ENCODE measurements at places on chromosomes 5 and 9. TPM values are rescaled to one million over a fixed set of nuclear protein-coding genes. Genes with fewer than 3 reads are reported as not detected.
A peak's percentile ranks its signal among the peaks of the same experiment; 100 is the strongest.

DNA sequence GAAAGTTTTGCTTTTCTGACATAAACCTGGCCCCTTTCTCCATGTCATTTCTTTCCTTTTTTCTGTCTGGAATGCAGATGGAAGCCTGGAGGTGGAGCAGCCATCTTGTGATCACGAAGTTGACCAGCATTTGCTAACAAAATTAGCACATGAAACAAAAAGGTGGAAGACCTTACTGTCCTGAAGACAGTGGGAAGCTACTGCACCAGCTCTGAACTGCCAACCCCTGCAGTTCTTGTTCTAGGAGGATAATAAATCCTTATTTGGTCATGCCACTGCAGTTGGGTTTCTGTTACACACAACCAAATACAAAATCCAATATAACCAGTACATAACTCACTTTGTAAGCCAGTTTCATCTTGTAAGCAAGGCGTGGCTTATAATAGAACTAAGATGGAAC is 249.4 kb upstream of the TBCA start:
- DNase-seq, result peak; percentile 31
- no peaks in the 10 kb centered on the region for H3K4me1 ChIP-seq
- peaks cover 4% of the 10 kb centered on the region for H3K27me3 ChIP-seq
- H3K36me3 ChIP-seq, result no peaks in the 10 kb centered on the region
- no peak overlapping the region for H3K4me3 ChIP-seq

Gene INSYN2B
- not detected for total RNA-seq

DNA sequence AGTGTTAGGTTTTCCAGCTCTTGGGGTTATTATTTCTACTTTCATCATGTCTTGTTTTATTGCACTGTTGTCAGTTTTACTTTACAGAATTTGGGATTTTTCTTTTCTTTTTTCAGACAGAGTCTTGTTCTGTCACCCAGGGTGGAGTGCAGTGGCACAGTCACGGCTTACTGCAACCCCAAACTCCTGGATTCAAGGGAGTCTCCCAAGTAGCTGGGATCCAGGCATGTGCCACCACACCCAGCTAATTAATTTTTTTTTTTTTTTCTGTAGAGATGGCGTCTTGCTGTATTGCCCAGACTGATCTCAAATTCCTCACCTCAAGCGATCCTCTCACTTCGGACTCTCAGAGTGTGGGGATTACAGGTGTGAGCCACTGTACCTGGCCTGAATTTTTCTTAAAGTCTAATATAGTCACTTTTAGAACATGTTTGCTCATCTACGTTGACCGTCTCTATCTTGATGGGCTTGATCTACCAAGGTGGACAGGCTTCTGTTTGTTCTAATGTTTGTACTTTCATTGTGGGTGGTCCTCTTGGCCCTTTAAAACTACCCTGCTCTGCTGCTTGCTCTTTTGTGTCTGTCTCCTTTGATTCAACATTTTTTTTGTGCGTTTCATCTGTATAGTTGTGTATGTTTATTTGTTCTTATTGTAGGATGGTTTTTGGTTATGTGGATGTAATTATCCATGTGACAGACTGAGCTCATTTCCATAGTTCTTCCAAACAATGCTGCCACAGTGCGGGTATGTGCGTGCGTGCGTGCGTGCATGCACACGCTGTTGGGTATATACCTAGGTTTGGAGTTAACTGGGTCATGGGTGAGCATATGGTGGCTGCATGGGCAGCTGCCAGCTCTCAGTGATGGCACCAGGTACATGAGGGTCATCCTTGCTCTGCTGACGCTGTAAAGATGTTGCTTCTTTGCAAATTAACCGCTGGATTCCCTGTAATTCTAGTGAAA is 18.1 kb downstream of the PRRC2B start:
- H3K36me3 ChIP-seq, result peaks cover 45% of the 10 kb centered on the region
- no peak for DNase-seq
- H3K4me3 ChIP-seq, result no peak overlapping the region
- no peak overlapping the region for H3K27ac ChIP-seq

DNA sequence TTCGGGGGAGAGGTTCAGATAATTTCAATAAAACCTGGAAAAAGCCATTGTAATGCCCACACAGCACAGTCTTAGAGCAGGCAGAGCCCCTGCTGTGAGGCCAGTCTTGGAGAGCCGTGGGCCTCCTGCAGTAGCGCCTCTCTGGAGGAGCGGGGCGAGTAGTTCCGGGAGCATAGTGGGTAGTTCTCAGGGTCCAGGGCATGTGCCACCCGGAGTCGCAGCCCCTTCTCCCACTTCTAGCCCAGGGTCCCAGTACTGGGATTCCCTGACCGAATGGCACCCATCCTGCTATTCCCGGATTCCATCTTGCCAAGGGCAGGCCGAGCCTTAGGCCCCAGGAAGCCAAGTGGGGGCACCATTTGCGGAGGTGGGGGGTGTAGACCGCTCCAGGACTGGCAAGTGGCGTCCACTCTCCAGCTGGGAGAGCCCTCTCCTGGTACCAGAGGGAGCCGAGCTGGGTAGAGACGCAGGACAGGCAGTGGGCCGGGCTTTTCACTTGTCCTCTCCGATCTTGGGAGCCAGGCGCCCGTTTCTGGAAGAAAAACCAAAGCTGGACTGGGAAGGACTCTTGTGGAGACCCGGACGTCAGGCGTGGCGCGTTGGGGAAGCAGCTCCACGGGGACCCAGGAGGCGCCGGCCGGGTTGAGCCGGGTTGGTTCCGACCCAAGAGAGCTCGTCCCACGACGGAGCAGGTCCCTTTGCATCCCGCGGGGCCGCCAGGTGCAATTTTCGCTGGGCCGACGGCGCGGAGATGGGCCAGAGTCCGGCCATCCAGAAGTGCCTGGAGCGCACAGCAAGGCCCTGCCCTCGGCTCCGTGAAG is 12.1 kb downstream of the PROP1 start:
- DNase-seq, result no peak
- no peak overlapping the region for H3K27ac ChIP-seq
- no peaks in the 10 kb centered on the region for H3K4me1 ChIP-seq
- no peaks in the 10 kb centered on the region for H3K36me3 ChIP-seq
- no peak overlapping the region for H3K4me3 ChIP-seq

Gene WDR38
- total RNA-seq, result not detected

GRCh38 chr5:61816585-61817450 is 484.8 kb downstream of the ZSWIM6 start:
- H3K27me3 ChIP-seq, result no peaks in the 10 kb centered on the region

- DNase-seq, result no peak
- H3K4me3 ChIP-seq, result no peak overlapping the region
- H3K27me3 ChIP-seq, result no peaks in the 10 kb centered on the region
- H3K27ac ChIP-seq, result no peak overlapping the region
Observed at GRCh38 chr5:134935711-134936602, 31.0 kb downstream of the PCBD2 start.

DNA sequence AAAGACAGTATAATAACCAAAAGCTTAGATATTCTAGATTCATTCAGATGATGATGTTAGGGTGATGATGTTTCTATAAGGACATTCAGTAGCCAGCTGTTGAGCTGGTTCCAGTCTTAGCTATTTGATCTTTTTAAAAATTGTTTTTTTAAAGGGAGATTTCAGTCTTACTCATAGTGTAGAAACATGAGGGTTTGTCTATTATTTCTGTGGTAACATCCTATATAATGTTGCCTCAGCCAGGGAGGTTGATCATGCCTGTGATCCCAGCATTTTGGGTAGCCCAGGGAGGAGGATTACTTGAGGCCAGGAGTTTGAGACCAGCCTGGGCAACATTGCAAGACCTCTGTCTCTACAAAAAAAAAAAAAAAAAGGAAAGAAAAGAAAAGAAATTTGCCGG is 167.8 kb downstream of the DOCK2 start:
- peaks cover 8% of the 10 kb centered on the region for H3K4me1 ChIP-seq
- H3K27ac ChIP-seq, result no peak overlapping the region
- DNase-seq, result no peak

Gene ANKRD55
- total RNA-seq, result not detected

Gene ARID3C
- total RNA-seq, result not detected

DNA sequence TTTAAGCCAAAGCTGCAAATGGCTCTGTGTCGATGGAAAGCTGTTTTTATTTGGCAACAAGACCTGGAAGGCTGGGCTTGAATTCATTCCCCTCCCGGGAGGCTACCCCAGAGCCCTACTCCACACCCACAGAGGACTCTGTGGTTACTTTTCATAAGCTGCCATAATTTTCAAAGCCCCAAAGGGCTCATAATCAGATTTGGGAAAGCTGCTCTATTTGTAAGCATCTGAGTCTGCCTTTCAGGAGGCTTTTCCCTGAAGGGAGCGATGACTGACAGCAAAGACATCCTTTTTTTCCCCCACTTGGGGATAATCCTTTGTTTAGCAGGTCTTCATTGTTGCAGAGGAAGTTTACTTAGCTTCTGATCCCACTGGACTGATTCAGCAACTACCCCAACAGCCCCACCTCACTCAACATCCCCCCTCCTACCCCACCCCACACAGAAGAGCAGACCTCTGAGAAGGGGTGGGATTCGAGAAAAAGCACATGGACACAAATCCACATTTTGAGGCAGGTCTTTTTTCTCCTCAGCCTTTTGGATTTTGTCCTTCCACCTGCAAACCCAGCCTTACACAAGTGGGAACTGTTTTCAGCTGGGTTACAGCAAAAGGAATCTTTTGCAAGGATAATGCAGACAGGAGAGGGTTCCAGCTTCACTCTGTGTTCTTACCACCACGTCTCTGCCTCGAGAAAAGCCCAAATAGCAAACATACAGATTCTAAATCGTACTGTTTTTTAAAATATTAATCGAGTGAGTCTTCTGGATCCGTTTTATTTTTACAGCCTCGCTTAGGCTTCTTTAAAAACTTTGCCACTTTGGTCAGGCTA is 244.4 kb upstream of the TUT7 start:
- peaks cover 3% of the 10 kb centered on the region for H3K4me1 ChIP-seq
- peaks cover 10% of the 10 kb centered on the region for H3K36me3 ChIP-seq
- H3K27ac ChIP-seq, result no peak overlapping the region
- no peak for DNase-seq
- no peaks in the 10 kb centered on the region for H3K27me3 ChIP-seq
- no peak overlapping the region for H3K4me3 ChIP-seq

DNA sequence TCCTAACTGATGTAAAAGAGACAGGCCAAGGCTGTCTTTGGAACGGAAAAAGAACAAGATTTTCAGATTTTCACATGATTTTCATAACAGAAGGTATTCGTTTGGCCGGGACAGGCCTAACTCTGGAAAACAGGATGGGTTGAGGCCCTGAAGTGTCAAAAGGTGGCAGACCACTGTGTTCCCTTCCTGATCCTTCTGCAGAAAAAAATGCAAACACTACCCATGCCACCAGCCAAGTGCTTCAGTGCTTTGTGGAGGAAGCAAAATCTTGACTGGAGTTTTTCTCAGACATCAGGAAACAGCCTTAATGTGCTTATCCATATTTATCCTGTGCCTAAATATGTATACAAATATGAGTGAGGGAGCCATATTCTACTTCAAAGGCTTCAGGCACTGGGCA is 113.5 kb upstream of the IL6ST start:
- H3K27ac ChIP-seq, result no peak overlapping the region
- no peak overlapping the region for H3K4me3 ChIP-seq
- no peaks in the 10 kb centered on the region for H3K4me1 ChIP-seq
- no peaks in the 10 kb centered on the region for H3K36me3 ChIP-seq

DNA sequence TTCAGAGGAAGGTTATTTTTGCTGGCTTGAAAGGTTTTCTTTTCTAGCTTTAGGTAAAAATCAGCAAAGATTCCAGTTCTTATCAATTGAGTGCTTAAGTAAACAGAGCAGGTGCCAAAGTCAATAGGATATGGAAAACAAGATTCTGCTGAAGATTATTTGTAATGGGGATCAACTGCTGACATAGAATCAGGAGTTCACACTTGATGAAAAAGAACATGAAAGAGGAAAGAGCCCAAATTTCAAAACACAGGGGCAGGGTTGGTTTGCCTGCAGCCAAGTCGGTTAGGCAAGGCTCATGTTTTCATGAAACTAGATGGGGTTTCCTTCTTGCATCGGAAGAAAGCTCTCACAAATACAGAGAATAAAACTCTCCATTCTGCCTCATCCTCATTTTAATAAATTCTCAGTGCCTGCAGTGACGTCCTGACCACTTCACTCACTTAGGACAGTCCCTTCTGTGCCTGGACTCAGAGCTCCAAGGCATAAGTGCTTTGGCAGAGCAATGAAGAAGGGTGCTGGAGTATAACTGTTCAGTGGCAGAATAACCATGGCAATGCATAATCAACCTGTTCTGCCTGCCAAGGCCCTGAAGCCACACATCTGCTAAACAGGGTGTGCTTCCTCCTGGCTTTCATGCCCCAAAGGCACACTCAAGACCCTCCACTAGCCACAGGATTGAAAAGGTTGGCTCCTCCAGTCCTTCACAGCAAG is 179.6 kb downstream of the GNAQ start:
- DNase-seq, result no peak
- H3K4me3 ChIP-seq, result no peak overlapping the region
- H3K27me3 ChIP-seq, result no peaks in the 10 kb centered on the region

Gene DOLPP1
- 42.6 TPM for total RNA-seq

GRCh38 chr5:35440409-35440808 is 177.3 kb upstream of the SPEF2 start:
- H3K4me3 ChIP-seq, result no peak overlapping the region
- no peaks in the 10 kb centered on the region for H3K36me3 ChIP-seq
- no peak for DNase-seq
- no peaks in the 10 kb centered on the region for H3K27me3 ChIP-seq

DNA sequence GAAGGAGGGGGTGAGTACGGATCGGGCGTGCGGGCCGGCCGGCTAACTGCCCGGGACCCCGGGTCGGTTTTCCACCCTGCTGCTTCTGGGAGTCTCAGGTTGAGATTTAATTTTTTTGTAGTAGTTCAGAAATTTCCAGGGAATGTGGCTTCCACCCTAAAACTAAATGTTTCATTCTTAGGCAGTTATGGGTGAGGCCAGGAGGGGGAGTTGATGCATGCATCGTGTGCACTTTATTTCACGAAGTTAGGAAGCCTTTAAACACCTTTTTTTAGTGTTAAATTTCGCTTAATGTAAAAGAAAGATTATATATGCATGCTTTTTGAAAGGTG is 905 bp downstream of the CDK9 start:
- no peak for DNase-seq
- no peaks in the 10 kb centered on the region for H3K27me3 ChIP-seq
- no peaks in the 10 kb centered on the region for H3K4me1 ChIP-seq
- H3K36me3 ChIP-seq, result peaks cover 49% of the 10 kb centered on the region
- H3K4me3 ChIP-seq, result peak overlapping the region; percentile 93

Gene GABRG2
- 0.98 TPM for total RNA-seq

Gene RALGDS
- 20.9 TPM for total RNA-seq

Gene TOR1A
- total RNA-seq, result 60.1 TPM

DNA sequence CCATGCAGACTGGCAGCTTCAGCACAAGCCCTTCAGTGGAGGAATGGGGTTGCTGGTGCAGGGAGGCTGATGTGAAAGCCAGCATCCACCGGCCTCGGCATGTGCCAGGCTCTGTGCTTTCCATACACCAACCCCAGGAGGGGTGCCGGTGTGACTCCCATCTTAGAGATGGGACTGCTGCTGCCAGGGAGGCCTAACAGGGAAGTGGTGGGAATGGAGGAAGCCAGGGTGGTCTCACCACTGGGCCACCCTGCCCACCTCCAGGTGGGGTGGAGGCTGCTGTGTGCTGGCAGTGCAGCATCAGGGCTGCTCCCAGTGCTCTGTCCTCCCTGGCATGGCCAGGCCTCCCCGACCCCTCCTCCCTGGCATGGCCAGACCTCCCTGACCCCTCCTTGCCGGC is 32.8 kb upstream of the PITX1 start:
- H3K27me3 ChIP-seq, result no peaks in the 10 kb centered on the region
- H3K27ac ChIP-seq, result no peak overlapping the region
- no peaks in the 10 kb centered on the region for H3K4me1 ChIP-seq
- no peaks in the 10 kb centered on the region for H3K36me3 ChIP-seq
- no peak for DNase-seq

Gene SELENOP
- total RNA-seq, result 8.5 TPM

Gene PNPLA7
- 1.6 TPM for total RNA-seq

Gene CD14
- 0.13 TPM for total RNA-seq

Gene GAPT
- total RNA-seq, result not detected

Gene RNF208
- 7.7 TPM for total RNA-seq

- no peaks in the 10 kb centered on the region for H3K27me3 ChIP-seq
- H3K4me3 ChIP-seq, result no peak overlapping the region
- H3K27ac ChIP-seq, result no peak overlapping the region
- peak; percentile 59 for DNase-seq
Observed at GRCh38 chr5:66436721-66437120, 159.5 kb upstream of the MAST4 start.

Data from H9 (cell line).